ENCODE measurements at places on chromosomes 1 and 21. TPM values are rescaled to one million over a fixed set of nuclear protein-coding genes. Genes with fewer than 3 reads are reported as not detected.

The LIPI gene
- polyA plus RNA-seq = 0.43 TPM

The PROK1 gene
- not detected for polyA plus RNA-seq

The GJA4 gene
- not detected for polyA plus RNA-seq

The AGT gene
- polyA plus RNA-seq = 0.48 TPM

The BCAN gene
- 11.1 TPM for polyA plus RNA-seq

The VWA1 gene
- polyA plus RNA-seq = not detected

The ARTN gene
- polyA plus RNA-seq = 0.36 TPM

The CCDC27 gene
- polyA plus RNA-seq = not detected

The LCA5L gene
- polyA plus RNA-seq = 1.5 TPM

The AMY1C gene
- polyA plus RNA-seq = not detected

The OR1C1 gene
- not detected for polyA plus RNA-seq

The NEGR1 gene
- 22.6 TPM for polyA plus RNA-seq
